ENCODE measurements at places on chromosomes 2 and 18.
A peak's percentile ranks its signal among the peaks of the same experiment; 100 is the strongest.

DNA sequence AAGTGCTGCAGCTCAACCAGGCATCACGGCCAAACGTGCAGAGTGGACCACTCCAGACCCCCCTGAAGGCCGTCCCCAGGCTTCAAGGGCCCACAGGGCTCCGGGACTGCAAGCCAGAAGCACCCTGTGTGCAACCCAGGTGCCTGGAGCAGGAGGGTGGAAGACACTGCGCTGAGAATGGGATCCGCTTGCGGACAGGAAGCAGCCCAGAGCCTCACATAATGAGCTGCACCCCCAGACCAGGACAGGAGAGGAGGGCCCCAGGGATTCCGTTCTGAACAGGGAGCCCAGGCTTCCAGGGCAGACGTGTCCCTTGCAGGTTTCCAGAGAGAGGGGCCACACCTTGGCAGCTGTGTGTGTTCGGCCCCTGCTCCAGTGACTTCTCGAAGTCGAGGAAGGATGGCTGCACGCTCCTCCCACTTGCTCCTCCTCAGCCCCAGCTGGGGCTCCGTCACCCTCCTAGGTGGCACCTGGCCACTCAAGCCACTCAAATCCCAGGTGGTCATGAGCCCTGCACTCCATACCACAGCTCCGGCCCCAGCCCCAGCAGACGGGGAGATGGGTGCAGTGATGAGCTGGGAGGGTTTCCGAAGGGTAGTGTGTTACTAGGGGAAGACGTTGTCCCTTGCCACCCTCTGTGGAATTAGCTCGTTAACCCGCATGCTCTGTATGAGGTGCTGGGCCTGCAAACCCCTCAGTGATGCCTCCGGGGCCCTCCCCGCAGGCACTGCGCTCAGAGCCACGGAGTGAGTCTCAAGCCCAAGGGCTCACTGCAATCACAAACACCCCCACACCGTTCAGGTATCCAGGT, 79.2 kb downstream of the NDUFA10 start:
- no peak for DNase-seq

- DNase-seq = no peak
These were observed 34.3 kb downstream of the ACSL3 start for GRCh38 chr2:222895144-222895543.

GRCh38 chr2:112629823-112630222, 15.9 kb upstream of the SLC20A1 start:
- DNase-seq = no peak

- DNase-seq = no peak
These were observed 40.8 kb downstream of the BCL11A start for GRCh38 chr2:60512641-60513040.

DNA sequence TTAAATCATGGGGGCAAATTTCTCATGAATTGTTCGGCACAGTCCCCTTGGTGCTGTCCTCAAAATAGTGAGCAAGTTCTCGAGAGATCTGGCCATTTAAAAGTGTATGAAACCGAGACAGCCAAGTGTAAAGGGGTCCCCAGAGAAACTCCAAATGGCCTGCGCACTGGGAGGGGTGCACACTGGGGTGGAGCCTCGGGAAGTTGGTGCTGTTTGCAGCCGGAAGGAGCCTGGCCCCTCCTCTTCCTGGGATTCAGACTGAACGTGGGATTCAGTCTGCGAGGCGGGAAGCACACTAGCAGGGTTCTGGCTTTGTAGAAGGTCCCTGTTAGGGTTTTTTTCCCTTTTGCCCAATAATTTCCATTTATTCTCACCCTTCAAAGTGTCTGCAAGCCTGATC, 48.8 kb downstream of the RABL2A start:
- DNase-seq = no peak

DNA sequence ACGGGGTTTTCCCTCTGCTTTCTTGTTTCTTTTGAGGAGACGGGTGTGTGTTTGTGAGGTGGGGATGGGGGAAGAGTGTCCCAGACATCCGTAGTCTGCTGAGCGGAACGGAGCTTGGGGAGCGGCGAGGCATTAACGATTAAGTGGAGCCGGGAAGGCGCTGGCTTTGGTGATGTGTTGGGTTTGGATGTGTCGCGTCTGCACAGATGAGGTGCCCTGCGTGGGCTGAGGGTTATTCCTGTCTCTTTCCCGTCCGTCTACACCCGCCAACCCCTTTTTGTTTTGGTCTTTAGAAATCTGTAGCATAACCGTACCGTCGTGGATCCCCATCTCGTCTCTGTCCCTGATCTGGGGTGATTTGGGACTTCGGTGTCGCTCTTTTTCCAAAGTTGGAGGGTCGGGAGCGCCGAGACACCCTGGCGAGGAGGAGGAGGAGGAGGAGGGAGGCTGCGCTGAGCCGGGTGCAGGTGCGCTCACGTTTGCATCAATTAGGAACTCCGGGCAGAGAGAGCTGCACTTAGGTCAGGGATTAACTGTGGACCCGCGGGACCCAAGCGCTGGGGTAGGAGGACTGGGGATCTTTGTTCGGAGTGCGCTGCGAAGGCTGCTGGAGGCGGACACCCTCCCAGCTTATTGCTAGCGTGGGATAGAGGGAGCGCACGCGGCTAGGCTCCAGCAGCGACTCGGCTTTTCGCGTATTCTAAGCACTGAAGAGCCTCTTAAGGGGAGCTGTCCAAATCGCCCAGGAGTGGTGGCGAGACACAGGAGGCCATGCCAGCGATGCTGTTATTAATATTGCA, 720.3 kb downstream of the DPP10 start:
- no peak for DNase-seq

- DNase-seq = no peak
These were observed 22.6 kb downstream of the YES1 start for GRCh38 chr18:789397-789796.

GRCh38 chr2:236040600-236041328, 127.4 kb downstream of the GBX2 start:
- DNase-seq = no peak

DNA sequence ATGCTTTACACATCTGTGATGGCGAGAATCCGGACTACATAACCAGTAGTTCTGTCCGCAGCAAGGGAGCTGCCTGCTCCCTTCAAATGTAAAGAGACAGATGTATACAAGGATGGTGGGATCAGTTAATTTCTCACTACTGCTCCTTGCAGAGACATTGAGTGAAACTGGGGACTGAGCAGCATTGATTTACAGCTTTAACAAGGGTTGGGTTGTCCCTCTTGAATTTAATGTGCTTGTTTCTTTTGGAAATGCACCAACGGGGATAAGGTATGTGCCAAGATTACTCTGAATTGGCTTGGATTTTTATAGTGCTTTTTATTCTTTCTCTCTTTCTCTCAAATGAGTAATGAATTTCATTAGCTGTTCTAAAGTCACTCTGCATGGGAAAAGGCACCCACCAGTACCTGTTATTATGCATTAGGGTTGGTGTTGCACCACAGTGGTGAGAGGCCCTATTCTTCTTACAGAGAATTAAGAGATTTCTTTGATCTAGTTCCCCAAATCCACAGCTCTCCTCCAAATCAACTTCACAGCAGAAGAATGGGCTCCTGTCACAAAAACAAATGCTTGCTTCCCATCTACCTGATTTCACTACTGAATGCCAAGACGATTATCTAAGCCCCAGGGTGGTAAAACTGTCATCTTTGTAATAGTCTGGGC, 107.6 kb downstream of the DOCK10 start:
- DNase-seq = peak; percentile 66

DNA sequence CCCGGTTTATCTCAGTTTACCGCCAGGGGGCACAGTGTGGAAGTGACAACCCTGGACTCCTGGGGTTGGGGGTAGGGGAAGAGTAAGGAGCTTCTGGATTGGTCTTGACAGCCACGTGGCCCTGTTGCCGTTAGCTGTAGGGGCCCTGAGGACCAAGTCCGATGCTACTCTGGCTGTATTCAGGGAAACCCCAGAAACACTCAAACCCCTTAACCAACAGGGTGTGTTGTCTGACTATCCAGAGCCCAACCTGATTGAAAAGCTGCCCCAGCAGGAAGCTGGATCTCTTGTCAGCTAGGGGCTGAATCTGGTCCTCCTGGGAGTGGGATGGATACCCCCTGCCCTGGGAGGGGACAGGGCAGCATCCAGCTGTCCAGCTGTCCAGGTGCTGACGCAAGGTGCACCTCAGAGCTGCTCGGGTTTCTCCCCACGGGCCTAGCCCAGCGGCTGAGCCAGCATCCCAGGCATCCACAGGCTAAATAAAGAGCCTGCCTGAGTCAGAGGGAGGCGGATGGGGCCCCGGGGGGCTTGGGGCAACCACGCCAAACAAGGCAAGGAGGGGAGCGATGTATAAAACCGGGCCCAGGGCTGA, 3.1 kb upstream of the GMPPA start:
- DNase-seq = peak; percentile 56

GRCh38 chr2:82109418-82109817, 1804.9 kb upstream of the LRRTM1 start:
- DNase-seq = no peak

GRCh38 chr2:117351396-117351795, 463.1 kb upstream of the DDX18 start:
- DNase-seq = no peak

DNA sequence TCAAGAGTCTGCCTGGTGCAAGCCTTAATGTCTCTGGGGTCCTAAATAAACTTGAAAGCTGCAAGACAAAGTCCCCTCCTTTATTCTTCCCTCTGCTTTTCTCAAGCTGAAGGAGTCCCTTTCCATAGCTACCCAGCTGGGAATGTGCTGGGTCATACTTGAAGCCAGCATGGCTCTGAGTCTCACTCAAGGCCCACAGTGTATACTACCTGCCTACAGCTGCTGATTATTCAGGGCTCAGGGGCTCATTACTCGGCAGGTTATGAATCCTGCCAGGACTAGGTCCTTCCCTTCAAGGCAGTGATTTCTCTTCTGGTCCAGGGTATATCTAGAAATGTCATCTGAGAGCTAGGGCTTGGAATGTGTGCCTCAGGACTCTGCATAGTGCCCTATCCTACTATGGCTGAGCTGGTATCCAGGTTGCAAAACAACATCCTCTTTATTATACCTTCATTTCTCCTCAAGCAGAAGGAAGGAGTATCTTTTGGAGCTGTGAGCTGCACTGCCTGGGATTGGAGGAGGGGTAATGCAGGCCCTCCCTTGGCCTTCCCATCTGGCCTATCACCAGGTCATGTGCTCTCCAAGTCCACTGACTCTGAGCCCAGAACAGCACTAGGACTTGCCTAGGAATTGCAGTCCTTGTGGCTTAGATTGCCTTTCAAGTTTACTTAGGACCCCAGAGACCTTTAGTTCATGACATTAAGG, 22.3 kb downstream of the IL1RN start:
- no peak for DNase-seq

- DNase-seq = peak; percentile 64
These were observed 208.0 kb downstream of the ZFP36L2 start for GRCh38 chr2:43018179-43019024.

DNA sequence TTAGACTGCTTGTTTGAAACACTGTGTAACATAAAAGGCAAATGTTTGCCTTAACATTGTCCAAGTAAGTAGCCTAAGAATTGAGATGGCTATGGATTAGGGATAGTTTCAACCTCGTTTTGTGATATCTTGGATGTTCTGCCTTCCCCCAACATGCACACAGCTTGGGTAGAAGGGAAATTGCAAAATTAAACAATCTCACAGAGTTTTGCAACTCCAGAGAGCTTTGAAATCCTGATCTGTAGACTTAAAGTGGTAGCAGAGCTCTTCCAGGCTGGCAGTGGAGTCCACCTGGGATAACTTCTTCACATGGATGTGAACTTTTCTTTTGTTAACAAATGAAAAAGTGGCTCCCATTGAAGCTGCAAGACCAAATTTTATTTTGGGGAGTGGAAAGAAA, 59.6 kb downstream of the CHRNA1 start:
- no peak for DNase-seq
